GM13977 (cell line): ENCODE measurements at places on chromosomes 2 and 18.

GRCh38 chr2:118774458-118775133 lies 72.9 kb downstream of the EN1 start:
- DNase-seq: no peak

DNA sequence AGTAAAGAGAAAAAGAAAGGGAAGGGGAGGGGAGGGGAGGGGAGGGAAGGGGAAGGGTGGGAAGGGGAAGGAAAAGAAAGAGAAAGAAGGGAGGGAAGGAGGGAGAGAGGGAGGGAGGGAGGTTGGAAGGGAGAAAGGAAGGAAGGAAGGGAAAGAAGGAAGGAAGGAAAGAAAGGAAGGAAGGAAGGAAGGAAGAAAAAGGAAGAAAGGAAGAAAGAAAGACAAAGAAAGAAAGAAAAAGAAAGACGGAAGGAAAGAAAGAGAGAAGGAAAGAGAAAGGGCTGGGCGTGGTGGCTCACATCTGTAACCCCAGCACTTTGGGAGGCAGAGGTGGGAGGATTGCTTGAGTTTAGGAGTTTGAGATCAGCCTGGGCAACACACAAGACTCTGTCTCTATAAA lies 24.6 kb upstream of the CCNYL1 start:
- DNase-seq: no peak

GRCh38 chr2:171745141-171745540 lies 57.9 kb downstream of the DYNC1I2 start:
- no peak for DNase-seq

DNA sequence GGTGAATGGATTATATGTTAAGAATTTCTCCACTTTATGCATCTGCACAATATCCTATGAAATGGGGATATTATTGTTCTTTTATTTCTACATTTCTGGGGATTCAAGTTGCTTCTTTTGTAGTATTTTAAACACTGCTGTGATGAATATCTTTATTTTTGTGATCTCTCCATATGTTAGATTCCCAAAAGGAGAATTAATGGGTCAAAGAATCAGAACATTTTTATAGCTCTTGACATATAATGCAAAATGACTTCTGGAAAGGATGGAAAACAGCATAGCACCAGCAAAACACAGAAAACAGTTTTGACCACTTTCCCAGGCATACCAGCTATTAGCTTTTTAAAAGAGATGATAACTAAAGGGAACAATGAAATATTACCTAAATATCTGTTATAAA lies 135.5 kb downstream of the NCKAP5 start:
- DNase-seq: no peak
